ENCODE measurements at places on chromosomes 3 and 15.

GRCh38 chr3:7015683-7016440 is 154.9 kb downstream of the GRM7 start:
- no peak for DNase-seq

- no peak for DNase-seq
These were observed 1.6 kb downstream of the TAGLN3 start for GRCh38 chr3:112000367-112000771.

- DNase-seq: no peak
These were observed 61.9 kb downstream of the EIF3J start for GRCh38 chr15:44598892-44599291.

GRCh38 chr3:105848821-105849220 is 20.0 kb downstream of the CBLB start:
- no peak for DNase-seq

GRCh38 chr15:90617171-90617570 is 87.4 kb downstream of the CRTC3 start:
- no peak for DNase-seq

GRCh38 chr3:150243466-150243865 is 164.6 kb upstream of the TSC22D2 start:
- no peak for DNase-seq

GRCh38 chr15:69815793-69816192 is 281.9 kb downstream of the TLE3 start:
- DNase-seq: no peak

DNA sequence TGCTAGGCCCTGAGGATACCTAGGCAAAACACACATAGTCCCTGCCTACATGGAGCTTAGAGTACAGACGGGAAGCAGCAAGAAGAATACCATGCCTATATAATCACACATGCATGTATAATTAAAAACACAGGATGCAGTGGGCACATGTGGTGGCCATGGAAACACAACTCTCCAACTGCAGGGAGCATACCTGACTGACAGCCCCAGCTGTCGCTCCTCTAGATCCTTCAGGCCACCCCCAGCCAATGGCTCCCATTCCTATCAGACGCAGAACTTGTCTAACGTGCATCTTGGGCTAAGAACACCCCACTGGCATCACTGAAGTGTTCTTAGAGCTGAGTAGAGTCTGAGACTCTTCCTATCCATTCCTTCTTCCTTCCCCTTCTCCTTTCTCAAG is 125.5 kb upstream of the FRMD4B start:
- DNase-seq: no peak

GRCh38 chr3:170999737-171000242 is 26.7 kb downstream of the SLC2A2 start:
- no peak for DNase-seq

DNA sequence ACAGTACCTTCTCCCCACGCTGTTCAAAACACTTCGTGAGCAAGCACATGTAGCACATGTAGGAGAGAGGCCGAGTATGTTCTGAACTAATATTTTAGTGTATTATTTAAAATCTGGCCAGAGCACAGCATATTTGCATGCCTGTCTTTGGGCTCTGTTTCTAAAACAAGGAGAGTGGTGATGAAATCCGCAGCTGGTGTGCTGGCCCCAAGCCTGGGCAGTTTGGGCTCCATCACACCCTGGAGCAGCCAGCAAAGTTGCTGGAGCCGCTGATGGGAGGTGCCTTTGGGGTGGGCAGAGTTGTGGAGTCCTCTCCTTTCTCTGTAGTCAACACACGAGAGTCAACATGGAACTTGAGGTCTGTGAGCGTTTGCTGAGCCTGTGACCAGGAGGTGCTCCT is 116.6 kb downstream of the SLCO3A1 start:
- DNase-seq: no peak

DNA sequence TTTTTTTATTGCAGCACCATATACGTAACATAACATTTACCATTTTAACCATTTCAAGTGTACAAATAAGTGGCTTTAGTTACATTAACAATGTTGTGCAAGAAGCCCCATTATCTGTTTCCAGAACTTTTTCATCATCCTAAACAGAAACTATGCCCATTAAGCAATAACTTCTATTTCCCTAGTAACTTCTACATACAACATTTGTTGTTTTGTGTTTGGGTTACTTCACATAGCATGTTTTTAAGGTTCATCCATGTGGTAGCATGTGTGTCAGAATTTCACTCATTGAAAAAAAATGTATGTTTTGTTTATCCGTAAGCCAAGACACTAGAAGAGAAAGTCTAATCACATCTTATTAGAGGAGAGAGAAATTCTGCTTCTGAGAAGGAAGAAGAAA is 450.5 kb upstream of the PDZRN3 start:
- DNase-seq: no peak

DNA sequence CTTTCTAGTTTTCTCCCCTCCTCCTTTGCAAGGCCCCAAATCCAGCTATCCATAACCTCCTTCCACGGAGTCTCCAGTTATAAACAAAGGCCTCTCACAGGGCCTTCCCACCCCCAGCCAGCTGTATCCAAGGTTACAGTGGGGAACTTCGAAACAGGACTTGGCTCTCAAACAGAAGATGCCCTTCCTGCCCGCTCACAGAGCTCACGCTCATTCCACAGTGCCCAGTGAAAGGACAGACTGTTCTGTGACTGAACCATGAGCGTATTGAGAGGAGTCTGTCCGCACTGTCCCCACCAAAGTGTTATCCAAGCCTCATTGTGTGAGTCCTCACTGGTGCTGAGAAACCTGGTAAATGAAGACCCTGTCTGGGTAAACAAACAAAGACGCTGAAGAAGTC is 35.4 kb downstream of the ARHGAP31 start:
- no peak for DNase-seq

DNA sequence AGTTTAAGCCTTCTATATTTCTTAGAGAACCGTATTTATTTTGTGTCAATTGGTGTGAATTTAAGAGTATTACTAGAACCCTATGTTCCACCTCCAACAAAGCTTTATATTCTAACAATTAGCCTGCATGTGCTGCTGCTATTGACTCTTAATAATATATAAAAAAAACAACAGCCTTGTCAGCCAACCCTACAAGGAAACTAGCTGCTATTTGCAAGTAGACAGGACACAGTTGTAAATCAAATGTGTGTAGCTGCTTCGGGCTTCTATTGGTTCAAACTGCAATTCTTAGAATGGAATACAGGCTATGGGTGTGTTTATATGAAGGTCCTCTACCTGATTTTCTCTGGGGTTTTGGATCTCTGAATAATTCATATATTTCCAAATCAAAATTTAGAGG is 60.7 kb downstream of the ZBTB20 start:
- DNase-seq: no peak

- DNase-seq: no peak
These were observed 6.7 kb upstream of the LRRC15 start for GRCh38 chr3:194376241-194376560.

- no peak for DNase-seq
These were observed 8.4 kb downstream of the MYO1E start for GRCh38 chr15:59364248-59364647.

- DNase-seq: no peak
These were observed 10.3 kb downstream of the MYL3 start for GRCh38 chr3:46852839-46853355.

DNA sequence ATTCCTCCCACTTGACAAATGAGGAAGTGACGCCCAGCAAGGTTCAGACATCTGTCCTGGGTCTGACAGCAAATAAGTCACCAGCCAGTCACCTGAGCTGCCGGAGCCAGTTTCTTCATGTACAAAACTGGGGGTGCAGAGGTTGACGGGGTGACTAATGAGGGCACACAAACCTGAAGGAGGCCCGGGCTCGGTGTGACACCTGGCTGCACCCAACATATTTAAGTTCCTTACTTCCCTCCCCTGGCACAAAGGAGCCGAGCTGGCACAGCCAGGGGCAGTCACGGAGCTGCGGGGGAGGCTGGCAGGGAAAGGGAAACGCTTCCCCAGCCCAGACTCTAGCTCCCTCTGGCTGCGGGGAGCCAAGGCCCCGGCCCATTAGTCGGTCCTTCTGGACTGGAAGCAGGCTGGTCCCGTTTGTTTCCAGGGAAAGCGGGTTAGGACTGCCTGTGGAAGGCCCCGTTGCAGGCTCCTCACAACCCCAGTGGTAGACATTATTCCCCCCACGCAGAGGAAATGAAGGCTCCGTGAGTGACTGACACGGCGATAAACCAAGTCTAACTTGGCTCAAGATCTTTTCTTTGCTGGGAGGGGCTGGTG is 2.3 kb downstream of the FBXL22 start:
- DNase-seq: no peak

DNA sequence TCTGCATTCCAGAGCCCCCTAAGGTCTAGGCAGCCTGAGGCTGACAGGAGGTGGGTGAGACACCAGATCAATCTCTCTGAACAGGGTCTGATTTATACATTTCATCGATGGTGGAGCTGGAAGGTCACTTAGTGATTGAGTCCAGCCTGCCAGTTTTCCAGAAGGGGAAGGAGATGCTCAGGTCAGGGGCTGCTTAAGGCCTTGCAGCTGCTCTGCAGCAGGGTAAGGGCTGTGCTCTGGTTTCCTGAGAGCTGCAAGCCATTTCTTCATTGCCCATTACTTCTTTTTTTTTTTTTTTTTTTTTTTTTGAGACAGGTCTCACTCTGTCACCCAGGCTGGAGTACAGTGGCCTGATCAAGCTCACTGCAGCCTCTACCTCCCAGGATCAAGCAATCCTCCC is 10.7 kb downstream of the TADA3 start:
- DNase-seq: no peak

GRCh38 chr3:179811321-179812095 is 158.7 kb downstream of the USP13 start:
- no peak for DNase-seq

DNA sequence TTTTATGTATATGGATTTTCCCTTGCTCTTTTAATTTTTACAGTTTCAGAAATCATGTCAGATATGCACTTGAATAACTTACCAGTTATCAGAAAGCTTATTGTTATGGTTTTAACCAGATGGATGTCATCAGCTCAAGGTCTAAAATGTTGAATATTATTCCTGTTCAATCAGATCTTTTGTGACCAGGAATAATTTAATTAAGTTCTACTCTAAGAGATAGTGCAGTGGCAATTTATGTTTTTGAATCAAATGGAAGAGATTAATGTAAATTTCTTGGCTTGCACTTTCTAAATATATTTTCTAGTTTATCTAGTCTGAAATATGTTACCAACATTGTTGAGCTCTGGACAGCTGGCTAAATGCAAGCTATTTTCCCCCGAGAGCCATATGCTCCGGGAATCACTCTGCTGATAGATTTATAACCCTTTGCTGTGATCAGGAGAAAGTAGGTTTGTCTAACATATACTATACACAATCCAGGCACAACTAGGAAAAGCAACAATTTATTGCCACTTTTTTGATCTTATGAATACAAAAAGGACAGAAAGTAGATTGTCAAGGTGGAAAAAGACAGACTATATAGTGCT is 76.8 kb upstream of the CD96 start:
- DNase-seq: no peak

DNA sequence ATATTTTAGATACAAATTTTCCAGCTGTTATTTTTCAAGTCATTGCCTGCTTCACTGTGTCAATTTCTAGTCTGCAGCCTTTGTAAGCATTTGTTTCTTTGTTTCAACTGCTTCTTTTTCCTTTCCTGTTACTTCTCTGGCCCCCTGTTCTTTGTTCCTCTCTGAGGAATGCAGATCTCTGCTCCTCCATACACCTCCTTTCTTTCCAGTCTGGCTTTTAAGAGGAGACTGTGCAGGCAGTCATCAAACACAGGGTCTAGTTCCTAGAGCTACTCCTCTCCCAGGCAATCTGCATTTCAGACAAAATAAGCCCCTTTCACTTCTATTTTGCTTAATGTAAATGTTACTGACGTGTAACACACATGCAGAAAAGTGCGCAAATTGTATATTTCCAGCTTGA is 502.9 kb downstream of the PDCD6IP start:
- no peak for DNase-seq

GRCh38 chr15:100129677-100130076 is 212.1 kb downstream of the ADAMTS17 start:
- DNase-seq: no peak

DNA sequence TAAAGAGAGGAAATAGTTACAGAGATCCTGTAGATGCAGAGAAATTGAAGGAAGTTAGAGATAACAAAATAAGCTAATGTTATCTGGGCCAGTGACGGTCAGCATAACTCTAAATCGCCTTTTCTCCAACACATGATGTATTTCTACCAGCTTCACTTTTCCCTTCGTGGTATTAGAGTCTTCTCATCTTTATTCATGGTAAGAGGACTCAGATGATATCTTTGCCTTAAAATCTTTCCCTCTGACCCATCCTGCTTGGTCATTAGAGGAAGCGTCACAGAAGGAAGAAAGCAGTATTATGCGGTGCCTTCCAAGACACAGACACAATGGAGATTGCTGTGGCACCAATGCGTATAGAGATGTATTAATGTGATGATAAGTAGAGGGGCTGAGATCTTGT is 320.7 kb upstream of the GOLIM4 start:
- no peak for DNase-seq

Measured in stimulated activated CD8-positive, alpha-beta memory T cell treated with anti-CD3 and anti-CD28 coated beads, Interleukin-7, amount 100 ng/mL, for 48 hours (primary cell).